NCI-H2081 treated with DMSO at 0.1 percent for 48 hours (cell line): ENCODE measurements at places on chromosomes 16 and 17.
A peak's percentile ranks its signal among the peaks of the same experiment; 100 is the strongest.

DNA sequence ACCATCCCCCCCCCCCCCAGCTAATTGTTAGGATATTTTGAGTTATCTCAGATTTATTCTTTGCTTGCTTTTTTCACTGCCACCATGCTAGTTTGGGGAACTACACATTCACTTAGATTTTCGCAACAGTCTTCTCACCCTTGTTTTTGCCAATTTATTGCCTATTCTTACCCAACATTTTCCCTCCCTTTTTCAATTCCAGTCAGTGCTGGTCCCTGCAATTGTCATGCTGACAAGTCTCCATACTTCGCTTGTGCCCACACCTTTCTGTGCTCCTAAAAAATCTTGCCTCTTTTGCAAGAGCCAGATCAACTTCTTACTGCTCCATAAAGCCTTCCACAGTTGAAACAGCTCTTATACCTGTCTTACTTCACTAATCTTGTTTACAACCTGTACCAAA lies 16.3 kb downstream of the TNRC6A start:
- DNase-seq, result no peak

DNA sequence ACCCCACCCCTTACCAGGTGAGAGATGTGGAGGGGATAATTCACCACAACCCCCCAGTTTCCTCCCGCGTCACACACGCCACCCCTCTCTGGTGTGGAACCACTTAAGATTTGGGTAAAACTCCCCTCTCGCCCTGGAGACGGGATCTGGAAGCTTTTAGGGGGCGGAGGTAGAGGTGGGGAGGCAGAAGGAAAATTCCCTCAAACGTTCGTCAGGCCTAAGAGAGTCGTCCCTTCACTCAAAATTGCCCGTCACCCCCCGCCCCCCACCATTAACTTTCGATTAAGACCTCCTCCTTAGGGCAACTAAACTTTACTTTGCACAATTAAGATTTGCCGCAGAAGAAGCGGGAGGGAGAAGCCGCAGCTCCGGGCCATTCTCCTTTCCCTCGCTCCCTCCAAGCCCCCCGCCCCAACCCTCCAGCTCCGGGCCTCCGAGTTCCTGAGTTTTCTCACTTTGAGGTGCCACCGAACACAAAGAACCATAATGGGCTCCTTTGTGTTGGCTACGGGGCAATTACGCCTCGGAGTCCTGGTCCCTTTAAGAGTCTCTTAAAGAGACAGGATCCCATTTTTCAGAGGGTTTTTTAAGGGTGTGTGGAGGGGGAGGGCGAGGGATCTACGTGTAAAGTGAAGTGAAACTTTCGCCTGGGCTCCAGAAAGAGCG lies 985 bp upstream of the FZD2 start:
- DNase-seq, result peak; percentile 12

DNA sequence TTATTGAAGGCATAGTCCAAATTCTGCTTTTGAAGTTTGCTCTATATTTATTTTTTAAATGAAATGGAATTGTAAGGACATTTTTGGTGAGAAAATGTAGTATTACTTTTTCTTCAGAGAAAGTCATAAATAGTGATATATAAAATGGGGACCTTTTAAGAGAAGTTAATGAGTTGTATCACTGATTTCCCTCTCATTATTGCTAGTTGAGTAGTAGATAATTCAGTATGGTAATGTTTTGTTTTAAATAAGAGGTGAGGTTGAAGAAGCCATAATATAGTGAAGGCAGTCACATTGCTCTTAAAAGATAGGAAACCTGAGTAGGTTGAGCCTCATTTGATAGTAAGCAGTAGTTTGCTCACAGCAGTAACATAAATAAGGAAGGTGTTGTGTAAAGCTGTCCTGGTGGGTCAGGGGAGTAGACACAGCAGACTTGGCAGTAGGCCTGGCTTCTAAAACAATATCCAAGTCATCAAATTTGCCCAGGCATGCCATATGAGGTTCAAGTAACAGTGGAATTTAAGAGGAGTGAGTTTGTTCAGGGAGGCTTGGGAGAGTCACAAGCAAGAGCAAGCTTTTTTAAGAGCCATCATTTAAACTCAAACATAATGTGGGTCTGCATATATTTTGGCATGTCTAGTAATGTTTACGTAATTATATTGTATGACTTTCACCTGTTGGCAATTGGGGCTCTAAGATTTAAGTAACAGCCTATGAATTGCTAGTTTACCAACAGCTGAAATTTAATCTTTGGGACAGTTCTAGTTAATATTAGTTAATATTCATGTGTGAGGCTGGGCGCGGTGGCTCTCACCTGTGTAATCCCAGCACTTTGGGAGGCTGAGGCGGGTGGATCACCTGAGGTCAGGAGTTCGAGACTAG lies 6.5 kb downstream of the NFATC3 start:
- DNase-seq, result peak; percentile 80

DNA sequence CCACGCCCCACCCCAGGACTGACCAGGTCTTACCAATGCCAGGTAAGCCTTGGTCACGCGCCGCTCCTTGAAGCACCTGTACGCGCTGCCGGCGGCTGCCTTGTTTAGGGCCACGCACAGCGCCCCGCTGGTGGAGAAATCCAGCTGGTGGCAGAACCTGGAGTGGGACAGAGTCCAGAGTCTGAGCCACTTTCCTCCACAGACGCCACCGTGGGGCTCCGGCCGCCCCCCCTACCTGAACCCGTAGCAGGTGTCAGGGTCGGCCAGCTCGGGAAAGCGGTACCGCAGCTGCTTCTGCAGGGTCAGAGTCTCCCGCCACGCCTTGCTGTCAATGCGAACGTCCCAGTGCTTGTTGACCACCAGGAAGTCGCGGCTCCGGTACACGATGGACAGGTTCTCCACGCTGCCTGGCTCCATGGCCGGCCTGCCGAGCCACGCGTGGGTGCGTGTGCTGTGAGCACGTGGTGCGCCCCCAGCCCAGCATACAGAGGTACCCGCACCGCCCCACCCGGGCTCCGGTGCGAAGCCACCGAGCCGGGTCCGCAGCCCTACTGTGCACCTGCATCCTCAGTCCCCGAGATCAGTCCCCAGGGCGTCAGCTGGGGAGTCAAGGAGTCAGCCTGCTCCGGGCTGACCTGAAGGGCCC lies 737 bp downstream of the RPUSD1 start:
- DNase-seq, result no peak

DNA sequence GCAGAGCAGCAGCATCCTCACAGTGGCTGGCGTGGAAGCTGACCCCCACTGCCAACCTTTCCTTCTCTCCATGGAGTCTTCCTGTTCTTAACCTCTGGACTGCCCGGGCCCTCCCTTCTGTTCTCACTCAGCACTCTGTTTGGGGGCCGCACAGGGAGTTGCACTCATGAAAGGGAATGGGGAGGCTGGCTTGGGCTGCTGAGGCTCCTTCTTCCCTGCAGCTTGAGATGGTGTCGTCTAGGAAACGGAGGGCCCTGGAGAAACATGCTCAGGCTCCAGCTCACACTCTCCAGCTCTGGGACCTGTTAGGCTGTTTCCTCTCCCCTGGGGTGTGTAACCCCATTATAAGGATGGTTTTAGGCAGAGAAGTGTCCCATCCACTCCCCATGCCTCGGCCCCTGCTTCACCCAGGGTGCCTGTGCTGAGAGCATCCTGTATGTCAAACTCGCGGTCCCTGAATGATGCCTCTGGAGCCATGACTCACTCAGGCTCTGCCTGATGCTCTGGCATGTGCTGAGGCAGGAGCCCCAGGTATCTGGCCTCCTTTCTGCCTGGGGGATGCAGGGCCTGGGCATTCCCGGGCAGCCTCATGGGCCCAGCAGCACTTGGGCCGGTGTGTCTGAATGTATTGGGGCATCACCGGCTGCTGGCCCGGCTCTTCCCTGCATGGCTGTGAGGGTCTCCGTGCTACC lies 18.9 kb downstream of the TMEM94 start:
- DNase-seq, result no peak

- DNase-seq, result no peak
Observed at GRCh38 chr17:83135692-83136091, 56.3 kb downstream of the METRNL start.

GRCh38 chr17:42751628-42752027 lies 6.8 kb upstream of the EZH1 start:
- DNase-seq, result no peak

DNA sequence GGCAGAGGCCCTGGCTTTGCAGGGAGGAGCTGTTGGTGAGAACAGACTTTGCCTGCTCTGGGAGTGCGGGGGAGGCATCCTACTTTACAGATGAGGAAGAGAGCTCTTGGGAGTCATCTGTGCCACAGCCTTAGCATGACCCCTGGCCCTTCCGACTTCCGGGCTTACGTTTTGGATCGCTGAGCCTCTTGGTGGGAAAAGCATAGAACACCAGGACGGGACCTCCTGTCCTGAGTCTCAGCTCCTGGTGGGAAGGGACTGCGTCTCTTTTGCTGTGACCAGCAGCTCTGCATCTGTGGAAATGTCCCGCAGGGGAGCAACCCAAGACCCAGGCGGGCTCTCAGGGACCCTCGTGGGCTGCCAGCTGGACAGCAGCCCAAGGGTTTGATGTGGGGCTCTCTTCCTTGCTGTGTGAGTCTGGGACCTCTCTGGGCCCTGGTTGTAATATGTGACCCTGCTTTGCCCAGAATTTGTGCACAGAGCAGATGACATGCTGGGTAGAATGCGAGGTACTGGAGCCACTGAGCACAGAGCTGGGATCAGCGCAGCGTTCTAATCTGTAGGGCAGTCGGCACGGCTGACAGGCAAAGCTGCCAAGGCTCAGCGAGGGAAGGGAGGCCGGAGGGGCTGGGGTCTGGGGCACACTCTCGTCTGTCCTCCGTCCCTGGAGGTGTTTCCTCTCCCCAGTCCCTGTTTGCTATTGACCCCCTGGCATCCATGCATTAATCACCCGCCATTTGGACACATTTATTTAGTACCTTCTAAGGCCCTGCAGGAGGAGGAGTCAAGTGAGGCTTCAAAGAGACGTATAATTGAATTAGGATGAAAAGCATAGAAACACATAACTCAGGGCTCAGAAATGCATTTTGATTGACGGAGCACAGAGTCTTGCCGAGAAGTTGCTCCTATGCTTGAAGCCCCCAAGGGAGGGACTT lies 64.0 kb downstream of the NT5M start:
- no peak for DNase-seq

GRCh38 chr17:65799454-65799853 lies 238.0 kb upstream of the AXIN2 start:
- DNase-seq, result no peak

GRCh38 chr17:78781104-78781892 lies 775 bp downstream of the CYTH1 start:
- DNase-seq, result no peak

GRCh38 chr16:73280388-73280787 lies 232.5 kb upstream of the ZFHX3 start:
- no peak for DNase-seq
